ENCODE measurements at places on chromosomes 1 and 21.

GRCh38 chr1:243363832-243364231 is 108.0 kb downstream of the SDCCAG8 start:
- no peak for DNase-seq

DNA sequence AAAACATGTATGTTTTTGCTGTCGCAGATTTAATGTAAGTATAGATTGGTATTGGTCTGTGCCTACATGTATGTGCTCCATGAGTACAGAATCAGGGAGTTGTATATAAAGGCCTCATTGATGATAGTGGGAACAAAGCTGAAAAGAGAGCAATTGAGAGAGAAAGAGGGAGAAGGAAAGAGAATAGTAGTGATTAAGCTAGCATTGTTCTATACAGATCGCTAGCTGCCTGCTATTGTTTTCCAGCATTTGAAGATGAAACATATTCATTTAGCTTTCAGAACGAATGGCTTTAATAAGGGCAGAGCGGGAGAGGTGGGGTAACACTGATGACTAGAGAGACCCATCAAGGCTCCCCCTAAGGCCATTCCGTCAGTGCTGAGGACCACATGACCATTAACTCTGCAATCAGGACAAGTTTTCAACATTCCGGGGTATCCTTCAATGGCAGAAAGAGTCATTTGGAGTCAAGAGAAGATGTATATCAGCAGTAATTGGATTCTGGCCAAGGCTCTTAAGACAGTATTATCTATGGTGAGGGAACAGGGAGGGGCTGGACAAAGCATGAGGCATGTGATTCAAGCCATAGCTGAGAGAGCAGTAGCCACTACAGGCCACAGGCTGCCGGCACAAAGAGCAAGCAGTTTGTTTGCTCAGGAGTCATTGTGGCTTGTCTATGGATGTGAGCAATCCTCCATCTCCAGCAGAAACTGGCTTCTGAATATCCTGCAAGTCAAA is 176.5 kb downstream of the PBX1 start:
- peak; percentile 51 for DNase-seq

- DNase-seq, result peak; percentile 44
Observed at GRCh38 chr21:45357436-45358260, 47.3 kb upstream of the COL18A1 start.

GRCh38 chr1:156154317-156154749 is 948 bp downstream of the SEMA4A start:
- no peak for DNase-seq

DNA sequence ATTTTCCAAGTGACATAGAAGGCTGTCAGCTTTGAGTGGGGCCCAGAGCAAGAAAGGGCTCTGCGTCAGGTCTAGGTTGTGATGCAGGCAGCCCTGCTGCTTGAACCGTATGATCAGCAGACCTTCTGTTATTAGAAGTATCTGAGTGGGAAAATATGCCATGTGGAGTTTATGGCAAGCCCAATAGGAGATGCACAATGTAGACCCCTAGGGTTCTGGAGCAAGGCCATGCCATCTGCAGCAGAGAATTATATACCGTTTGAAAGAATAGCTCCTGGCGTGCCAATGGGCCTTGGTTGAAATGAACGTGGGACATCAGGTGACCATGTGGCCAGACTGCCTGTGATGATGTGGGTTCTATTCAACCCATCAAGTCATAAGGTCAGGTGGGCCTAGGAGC is 44.1 kb upstream of the ZBTB18 start:
- DNase-seq, result no peak

DNA sequence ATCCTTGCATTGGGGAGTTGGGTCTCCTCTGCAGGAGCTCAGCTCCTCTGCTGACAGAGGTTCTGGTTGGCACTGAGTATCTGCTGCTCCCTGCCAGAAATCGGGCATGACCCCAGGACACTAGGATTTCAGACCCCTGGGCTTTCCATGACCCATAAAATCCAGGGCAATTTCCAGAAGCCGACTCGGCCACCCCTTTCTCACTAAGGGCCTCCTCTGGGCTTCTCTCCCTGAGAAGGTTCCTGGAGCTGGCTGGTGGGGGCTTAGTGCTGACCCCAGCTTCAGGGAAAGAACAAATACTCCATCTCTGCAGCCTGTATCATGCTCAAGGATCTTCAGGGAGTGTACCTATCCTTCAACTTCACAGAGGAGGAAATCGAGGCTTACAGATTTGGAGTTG is 603.4 kb downstream of the PTPRU start:
- no peak for DNase-seq

- no peak for DNase-seq
Observed at GRCh38 chr1:108531444-108531843, 28.5 kb upstream of the EEIG2 start.

GRCh38 chr1:235919833-235920441 is 53.2 kb upstream of the LYST start:
- DNase-seq, result peak; percentile 79

GRCh38 chr1:51073456-51073855 is 28.6 kb upstream of the C1orf185 start:
- DNase-seq, result no peak

DNA sequence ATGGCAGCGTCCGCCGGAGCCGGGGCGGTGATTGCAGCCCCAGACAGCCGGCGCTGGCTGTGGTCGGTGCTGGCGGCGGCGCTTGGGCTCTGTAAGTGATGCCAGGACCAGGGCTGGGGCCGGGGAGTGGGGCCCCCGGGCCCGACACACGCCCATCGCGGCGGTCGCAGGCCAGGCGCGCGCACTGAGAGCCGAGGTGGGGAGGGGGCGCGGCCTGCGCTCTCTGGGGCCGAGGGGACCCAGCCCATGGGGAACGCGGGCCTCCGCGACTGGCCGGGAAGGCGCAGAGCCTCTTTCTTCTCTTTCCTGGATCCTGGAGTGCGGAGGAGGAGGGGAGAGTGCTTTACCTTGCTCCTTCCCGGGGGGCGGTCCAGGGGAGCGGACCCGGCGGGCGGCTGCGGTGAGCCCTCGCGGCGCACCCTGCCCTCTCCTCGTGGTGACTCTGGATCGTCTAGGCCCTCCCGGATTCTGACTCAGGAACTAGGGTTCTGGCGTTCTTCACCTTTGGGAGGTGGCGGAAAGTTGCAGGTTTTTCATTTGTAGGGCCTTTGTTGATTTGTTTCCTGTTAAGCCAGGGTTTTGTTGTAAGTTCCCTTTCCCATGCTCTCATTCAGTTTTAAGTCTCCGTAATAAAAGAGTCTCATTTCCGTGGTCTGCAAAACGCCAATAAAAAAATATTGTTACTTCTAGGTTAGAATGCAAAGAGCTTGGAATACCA is 529 bp downstream of the MPZL1 start:
- peak; percentile 25 for DNase-seq

DNA sequence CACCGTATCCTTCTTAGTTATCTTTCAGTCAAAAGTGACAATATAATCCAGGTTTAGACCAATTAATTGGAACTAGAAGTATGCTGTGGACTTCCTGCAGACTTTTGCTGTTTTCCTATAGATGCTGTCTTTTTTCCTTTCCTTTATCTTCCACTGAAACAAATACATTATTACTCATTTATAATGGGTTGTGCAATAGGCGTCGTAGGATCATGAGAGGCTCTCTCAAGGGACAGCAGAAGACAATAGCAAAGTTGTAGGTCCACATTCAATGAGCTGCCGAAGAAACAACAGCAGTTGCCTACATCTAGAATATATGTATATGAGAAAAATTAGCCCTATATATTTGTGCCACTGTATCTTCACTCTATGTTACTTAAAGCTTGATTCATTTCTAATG is 371.6 kb downstream of the AMY1C start:
- no peak for DNase-seq

- no peak for DNase-seq
Observed at GRCh38 chr1:242629396-242629795, 104.9 kb upstream of the PLD5 start.

- DNase-seq, result no peak
Observed at GRCh38 chr1:115159958-115160357, 70.7 kb upstream of the TSPAN2 start.

DNA sequence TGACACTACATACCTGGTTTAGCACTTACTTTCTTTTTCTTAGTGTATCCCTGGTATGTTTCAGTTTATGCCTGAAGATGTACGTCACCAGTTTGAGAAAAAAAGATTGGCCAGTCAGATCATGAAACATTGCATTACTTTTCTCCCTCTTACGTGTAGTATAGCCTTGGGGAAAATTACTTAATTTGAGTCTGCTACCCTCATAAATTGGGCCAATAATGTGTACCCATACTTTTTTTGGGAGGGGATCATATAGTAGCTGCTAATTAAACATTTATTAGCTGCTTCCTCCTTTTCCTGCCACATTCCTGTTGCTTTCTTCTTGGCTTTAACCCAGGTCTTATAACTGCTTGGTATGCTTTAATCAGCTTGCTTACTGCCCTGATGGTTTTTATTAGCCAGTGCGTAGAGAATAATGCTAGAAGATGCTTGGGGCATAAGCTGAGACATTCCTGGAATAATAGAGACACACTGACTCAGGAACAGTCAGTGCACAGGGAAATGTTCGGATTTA is 32.1 kb downstream of the RABGAP1L start:
- peak; percentile 87 for DNase-seq

GRCh38 chr1:228058949-228059633 is 23.4 kb upstream of the ARF1 start:
- DNase-seq, result no peak

DNA sequence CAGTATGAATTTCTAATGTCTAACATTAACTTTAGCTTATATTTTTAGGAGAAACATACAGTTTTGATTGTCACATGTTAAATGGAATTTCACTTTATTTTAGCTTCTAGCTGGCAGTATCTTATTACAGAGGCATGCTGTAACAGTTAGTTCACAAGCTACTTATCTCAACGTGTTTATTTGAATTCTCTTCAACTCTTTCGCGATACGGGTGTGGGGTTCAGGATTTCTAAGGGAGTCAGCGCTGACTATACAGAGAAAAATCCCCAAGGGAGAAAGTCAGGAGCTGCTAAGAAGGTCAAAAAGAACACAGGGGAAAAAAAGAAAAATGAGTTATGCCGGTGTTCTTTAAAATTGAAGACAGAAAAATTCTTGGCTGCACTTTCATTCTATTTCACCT is 296.2 kb downstream of the VAV3 start:
- DNase-seq, result peak; percentile 29

GRCh38 chr1:223183268-223183862 is 40.3 kb upstream of the TLR5 start:
- DNase-seq, result peak; percentile 14

DNA sequence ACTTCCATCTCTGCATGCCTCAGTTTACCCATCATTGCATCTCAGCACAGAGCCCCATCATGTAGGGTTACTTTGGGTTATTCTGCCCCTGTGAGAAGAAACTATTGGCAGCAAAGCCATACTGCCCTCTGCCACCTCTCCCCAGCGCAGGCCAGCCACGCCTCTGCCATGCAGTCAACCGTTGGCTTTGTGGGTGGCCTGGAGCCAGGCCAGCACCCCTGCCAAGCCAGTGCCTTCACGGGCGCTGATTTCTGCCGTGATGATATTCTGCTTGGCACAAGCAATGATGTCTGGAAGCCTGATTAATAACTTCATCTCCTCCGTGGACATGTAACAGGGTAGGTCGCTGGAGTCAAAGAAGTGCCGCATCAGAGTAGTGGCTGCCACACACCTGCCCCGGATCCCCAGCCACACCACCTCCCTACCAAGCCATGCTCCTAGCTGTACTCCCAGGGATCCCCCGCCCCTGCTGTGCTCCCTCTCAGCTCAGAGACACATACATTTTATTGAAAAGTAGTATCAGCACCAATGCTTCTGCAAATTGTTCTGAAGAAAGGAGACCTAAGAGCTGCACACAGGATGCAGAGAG is 15.0 kb upstream of the CEP85 start:
- no peak for DNase-seq

DNA sequence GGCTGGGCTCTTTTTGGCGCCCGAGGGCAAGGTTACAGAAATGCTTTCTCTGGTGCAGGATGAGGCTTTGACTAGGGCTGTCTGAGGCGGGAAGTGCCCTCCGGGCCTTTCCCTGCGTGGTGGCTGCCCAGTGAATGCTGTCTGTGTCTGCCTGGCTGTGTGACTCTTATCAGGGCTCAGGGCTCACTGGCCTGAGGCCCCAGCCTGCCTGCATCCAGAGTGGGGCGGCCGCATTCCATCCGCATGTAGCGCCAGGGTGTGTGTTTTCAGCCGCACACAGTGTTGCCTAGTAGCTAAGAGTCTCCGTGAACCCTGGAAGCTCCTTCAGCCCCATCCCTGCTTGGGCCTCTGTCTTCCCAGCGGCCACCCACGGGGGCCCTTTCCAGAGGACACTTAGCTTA is 59.1 kb downstream of the FAAP20 start:
- peak; percentile 54 for DNase-seq

GRCh38 chr1:3066826-3067225 is 2.2 kb upstream of the PRDM16 start:
- no peak for DNase-seq

DNA sequence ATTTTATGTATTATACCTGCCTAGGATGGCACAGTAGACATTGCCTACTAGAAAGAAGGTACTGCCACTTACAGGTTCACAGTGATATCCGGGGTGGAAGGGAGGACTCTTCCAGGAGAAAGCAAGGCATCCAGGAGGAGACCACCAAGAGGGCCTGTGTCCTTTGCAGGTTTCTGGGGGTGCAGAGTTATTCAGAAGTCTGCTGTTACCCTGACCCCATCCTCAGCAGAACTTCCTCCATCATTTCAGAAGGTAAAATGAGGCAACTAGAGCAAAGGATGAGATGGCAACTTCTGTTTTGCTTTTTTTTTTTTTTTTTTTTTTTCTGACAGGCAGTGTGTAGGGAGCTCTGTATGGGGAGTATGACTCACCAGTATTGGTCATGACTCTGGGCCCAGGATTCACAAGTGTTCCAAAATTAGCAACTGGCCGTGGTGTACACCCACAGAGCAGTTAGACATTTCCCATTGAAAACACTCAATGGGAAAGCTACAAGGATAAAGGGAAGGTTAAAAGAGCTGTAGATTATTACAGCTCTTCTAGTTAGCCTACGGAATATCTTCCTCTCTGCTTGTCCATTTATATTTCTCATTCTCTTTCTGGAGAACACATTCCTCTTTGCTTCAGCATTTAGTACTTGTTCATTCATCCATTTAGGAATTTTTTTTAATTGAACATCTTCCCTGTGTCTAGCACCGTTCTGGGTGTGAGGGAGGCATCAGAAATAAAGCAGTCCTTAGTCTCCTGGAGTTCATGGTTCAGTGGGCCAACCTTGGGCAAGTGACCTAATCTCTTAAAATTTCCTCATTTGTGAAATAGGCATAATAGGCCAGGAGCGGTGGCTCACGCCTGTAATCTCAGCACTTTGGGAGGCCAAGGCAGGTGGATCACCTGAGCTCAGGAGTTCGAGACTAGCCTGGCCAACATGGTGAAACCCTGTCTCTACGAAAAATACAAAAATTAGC is 50.5 kb upstream of the PPP2R5A start:
- DNase-seq, result peak; percentile 95

DNA sequence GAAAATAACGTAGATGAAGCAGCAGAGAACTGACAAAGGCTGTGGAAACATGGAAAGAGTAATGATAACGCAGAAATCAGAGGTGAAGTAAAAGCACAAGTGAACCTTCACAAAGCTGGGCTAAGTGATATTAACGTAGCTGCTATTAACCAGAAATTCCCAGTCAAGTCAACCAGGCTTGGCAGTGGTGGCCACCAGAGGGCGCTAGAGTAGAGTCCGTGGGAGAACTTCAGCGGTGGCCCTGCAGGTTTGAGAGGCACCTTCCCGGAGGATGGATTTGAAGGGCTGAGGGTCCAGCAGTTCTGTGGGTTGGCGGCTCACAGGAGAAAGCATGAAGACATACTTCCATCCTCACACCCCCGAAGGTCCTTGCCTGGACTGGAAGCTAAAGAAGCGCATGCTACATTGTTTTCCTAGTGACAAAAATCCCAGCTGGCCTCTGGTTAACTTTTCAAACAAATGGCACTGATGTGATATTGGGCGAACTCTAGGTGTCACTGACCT is 81.7 kb upstream of the ZNF648 start:
- peak; percentile 83 for DNase-seq

All from fibroblast of upper back skin (primary cell).